ENCODE measurements at places on chromosomes 5 and 9.
A peak's percentile ranks its signal among the peaks of the same experiment; 100 is the strongest.

- DNase-seq = no peak
Measured at GRCh38 chr5:106106384-106106783, 1564.4 kb downstream of the EFNA5 start.

DNA sequence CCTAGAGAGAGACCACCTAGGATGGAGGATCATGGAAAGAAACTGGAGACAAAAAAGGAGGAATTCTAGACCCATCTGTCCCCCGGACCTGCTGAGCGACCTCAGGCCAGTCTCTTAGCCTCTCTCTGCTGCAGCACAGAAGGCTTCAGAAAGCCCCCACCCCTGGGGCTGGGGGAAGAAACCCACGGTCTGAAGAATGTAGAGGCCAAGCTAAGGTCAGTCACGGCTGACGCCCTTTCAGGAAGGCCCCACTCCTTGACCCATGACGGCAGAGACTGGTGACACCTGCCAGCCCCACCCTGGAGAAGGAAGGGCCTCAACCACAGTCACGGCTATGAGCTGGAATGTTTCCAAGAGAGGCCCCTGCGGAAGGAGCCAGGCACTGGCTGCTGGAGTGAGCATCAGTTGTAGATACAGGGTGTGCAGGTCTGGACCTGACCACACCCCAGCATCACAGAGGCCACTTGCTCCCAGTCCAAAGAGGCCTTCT, 120.5 kb upstream of the BOD1 start:
- DNase-seq = no peak

DNA sequence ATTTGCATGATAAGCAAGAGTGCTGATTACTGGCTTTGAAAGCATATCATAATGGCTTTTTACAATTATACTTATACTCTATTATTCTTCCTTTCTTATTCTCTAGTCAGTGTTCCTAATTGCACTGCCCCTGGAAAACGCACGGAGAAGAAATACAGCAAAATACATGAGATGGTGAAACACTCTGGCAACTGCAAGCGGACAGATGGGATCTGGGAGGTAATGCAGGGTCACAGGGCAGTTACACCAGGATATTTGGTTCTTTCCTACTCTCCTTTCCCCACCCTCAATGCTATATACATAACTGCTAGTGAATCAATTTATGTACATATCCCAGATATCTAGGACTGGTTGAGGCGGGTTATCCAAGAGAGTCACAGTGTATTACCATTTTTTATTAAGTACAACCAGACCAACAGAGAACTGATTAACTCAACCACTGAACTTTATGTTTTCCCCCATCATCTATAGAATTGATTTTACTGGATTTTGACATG, 423.7 kb downstream of the ZSWIM6 start:
- no peak for DNase-seq

DNA sequence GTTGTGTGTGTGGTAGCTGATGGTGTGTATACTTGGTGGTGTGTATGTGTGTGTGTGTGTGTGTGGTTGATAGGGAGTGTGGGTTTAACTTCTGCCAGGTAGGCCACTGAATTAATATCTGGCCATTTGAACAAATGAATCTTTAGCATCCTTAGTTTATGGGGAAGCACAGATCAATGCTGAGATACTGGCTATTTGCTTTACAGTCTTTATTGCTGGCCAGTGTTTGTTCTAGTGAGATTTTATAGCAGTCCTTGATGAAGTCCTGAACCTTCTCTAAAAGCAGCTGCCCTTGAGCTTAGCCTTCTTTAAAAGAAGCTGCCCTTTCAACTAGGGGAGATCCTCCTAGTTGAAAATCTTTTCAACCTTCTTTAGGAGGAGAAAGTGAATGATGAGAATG, 69.3 kb downstream of the MACIR start:
- no peak for DNase-seq

GRCh38 chr5:173055042-173055721, 970 bp upstream of the CREBRF start:
- DNase-seq = no peak

DNA sequence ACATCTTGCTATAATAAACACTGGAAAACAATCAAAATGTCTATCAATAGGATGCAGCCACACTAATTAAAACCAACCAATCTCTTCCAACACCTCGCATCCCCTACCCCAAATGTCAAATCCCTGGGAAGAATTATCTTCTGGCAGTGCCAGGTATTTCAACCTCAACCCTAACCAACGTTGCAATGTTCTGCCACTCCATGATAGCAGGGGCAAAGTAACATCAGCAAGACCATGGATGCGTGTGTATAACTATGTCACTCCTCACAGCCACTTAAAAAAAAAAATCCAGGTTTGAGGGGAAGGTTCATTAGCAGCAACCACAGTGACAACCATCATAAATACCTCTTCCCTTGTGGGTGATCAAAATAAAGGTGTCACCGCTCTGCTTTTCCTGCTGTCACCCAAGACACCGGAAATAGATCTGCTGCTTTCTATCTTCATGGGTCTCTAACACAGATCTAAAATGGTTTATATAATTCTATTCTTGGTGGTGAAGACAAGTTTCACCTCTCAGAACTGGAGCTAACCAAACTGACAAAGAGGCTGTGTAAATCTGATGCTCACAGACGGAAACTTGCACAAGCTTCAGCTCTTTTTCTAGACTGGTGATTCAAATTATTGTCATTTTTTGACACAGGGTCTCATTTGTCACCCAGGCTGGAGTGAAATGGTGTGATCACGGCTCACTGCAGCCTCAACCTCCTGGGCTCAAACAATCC, 9.9 kb downstream of the HSPA9 start:
- DNase-seq = peak; percentile 19

GRCh38 chr9:105073147-105073546, 145.2 kb upstream of the ABCA1 start:
- DNase-seq = no peak

DNA sequence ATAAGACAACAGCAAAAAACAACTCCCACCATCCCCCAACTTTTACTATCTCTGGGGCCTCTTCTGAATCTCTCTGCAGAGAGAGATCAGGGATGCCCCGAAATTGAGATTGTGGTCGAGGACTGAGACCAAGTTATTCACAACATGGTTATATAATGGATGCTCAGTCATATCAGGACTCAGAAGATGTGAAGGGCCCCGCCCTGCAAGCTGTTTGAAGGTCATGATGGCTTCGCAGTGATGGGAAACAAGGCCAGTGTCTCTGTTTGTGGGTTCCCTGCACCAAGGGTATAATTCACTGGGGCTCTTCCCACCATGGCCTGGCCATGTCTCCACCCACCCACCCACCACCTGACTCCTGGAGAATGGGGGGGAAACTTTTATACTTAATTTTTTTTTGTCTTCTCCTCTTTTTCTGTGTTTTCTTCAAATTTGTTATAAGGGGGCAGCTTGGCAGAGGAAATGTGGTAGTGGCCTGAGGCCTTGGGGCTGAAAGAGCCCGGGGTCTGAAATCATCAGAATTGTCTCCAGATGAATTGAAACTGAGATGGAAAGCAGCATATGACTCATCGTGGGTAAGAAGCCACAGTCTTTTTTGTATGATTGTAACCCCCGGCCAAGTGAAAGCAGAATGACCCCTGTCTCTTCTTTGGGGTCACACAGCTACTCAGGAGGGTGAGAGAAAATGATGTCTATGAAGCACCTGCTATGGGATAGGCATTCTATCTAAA, 15.0 kb upstream of the TEX48 start:
- DNase-seq = no peak

GRCh38 chr9:17876687-17877086, 297.8 kb downstream of the SH3GL2 start:
- DNase-seq = no peak

DNA sequence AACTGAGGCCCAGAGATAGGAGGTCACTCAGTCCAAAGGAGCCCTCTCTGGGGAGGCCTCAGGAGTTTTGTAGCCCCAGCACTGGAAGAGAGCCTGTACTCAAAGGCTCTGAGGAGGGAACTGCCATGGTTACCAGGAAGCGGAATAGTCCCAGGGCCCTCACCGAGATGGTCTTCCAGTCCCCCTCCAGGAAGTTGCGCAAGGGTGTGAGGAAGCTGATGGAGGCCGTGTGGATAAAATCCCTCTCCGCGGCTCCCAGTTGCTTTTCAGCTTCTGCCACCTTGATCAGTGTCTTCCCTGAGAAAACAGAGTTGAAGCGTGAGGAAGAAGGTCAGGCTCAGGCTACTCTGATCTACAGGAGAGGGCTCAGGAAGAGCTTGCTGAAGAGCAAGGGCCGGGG, 13.5 kb downstream of the SH3GLB2 start:
- DNase-seq = no peak

GRCh38 chr9:131218370-131218769, 57.9 kb downstream of the FAM78A start:
- no peak for DNase-seq
